Caudate nucleus (tissue), 63 donors: ENCODE measurements at places on chromosomes 3 and 15.

GRCh38 chr3:110384601-110385000 is 687.0 kb upstream of the NECTIN3 start:
- DNase-seq = no peak

- peak; percentile 54 for DNase-seq
These were observed 13.8 kb downstream of the HDAC11 start for GRCh38 chr3:13493867-13494441.

GRCh38 chr3:32734756-32735155 is 49.8 kb downstream of the CNOT10 start:
- no peak for DNase-seq

DNA sequence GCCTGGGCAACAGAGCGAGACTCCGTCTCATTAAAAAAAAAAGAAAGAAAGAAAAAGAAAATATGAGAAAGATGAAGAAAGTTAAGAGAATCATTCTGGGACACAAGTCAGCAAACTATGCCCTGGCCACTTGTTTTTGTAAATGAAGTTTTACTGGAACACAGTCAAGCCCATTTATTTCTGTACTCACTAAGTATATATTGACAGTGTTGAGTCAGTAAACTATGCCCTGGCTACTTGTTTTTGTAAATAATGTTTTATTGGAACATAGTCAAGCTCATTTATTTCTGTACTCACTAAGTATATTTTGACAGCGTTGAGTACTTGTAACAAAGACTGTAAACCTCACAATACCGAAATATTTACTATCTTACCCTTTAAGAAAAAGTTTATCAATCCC is 42.2 kb upstream of the SIN3A start:
- DNase-seq = no peak
